ENCODE measurements at places on chromosomes 7 and 10.

GRCh38 chr10:55019439-55019838 is 218.4 kb upstream of the PCDH15 start:
- DNase-seq = no peak

DNA sequence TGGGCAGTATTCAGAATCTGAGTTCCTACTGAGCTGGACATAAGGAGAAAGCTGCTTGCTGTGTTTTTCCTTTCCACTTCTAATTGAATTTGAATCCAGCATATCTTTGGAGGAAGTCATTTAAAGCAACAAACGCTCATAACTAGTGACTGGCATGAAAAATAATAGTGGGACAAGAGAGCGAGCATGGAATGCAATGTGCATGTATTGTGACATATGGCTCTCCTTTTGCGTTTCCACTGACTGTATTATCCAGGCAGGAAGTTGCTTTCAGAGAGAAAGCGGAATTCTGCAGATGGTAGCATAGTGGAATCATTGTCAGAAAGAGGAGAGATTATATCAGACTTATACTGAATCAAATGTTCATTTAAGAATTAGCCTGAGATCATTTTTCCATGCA is 368.6 kb downstream of the REEP3 start:
- DNase-seq = no peak

DNA sequence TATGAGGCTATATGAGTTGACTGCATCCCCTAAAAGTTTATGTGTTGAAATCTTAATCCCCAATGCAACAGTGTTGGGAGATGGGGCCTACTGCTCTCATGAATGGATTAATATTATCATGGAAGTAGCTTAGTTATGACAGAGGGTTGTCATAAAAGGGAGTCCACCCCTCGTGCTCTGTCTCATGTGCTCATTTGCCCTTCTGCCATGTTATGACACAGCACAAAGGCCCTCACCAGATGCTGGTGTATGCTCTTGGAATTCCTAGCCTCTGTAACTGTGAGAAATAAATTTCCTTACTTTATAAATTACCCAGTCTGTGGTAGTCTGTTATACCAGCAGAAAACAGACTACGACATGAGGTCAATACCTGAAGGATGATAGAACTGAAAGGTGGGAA is 17.6 kb upstream of the PANK1 start:
- DNase-seq = no peak

GRCh38 chr10:218798-219197 is 83.5 kb downstream of the ZMYND11 start:
- no peak for DNase-seq

DNA sequence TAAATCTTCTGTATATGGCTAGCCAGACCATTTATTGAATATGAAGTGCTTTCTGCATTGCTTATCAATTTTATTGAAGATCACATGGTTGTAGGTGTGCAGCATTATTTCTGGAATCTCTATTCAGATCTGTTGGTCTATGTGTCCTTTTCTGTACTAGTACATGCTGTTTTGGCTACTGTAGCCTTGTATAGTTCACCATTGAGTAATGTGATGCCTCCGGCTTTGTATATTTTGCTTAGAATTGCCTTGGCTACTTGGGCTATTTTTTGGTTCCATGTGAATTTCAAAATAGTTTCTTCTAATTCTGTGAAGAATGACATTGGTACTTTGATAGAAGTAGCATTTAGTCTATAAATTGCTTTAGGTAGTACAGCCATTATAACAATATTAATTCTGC is 1187.2 kb downstream of the XPNPEP1 start:
- no peak for DNase-seq

DNA sequence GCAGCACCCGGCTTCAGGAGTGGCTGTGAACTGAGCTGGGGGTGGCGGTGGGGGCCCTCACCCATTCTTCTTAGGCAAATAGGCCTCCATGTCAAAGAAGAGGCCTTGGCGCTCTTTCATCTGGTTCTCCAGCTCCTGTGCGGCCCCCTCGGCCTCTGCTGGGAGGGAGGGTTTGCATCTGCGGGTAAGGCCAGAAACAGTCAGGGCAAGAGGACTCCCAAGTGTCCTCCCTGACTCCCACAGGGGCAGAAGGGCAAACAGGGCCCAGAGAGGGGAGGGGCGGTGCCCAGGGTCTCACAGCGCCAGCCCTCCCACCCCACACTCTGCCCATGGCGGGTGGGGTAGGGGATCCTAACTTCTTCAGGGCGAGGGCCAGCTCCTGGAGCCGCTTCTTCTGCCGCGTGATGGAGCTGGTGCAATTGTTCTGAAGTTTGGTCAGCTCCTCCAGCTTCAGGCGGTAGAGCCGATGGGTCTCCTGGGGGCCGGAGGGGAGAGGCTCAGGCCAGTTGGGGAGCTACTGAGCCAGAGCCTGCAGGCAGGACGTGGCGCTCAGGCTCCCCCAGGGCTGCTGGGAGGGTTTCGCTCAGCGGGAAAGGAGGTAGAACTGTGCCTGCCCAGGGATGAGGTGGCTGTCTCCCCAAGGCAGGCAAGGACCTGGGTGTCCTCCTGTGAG is 2.2 kb downstream of the TMEM120A start:
- no peak for DNase-seq

DNA sequence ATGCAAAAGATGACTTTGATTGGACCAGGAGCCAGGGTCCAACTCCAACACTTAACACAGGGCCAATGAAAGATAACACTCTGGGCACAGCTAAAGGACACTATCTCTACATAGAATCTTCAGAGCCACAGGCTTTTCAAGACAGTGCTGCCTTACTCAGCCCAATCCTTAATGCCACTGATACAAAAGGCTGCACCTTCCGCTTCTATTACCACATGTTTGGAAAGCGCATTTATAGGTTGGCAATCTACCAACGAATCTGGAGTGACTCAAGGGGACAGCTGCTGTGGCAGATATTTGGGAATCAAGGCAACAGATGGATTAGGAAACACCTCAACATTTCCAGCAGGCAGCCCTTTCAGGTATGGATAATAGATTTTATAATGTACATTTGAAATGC is 160.7 kb downstream of the MALRD1 start:
- no peak for DNase-seq

- DNase-seq = no peak
These were observed 64.1 kb downstream of the CAV1 start for GRCh38 chr7:116588641-116589594.

DNA sequence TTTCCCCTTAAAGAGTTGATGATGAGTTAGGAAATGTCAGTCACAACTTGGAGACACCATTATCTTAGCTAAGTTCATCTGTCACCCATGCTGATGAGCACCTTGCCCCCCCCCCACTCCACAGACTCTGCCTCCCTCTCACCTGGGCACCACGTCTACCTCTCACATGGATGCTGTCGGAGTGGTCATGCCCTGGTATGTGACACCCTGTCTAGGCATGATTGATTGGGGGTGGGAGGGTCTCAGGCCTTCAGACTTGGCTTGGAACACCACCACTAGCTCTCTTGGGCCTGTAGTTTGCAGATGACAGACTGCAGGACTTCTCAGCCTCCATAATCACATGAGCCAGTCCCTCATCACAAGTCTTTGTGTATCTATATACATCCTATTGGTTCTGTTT is 78.0 kb downstream of the WDR37 start:
- no peak for DNase-seq

DNA sequence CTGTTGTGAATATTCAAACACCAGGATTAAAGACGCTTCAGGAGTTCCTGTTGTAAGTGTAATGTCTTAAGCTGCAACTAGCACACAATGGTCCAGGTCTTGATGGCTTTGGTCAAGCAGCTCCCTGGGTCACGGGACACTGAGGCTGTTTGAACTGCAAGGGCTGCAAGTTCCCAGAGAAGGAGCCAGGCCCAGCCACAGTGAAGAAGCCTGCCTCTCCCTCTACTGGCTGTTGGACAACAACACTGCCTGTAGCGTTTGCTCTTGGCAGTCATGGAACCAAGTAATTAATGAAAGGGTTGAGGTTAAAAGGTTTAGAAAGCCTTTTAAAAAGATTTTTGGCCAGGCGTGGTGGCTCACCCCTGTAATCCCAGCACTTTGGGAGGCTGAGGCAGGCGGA is 31.9 kb upstream of the GUSB start:
- no peak for DNase-seq

GRCh38 chr7:114086914-114087652 is 168.3 kb upstream of the PPP1R3A start:
- no peak for DNase-seq

GRCh38 chr10:58782876-58783851 is 270.5 kb downstream of the BICC1 start:
- DNase-seq = peak; percentile 85

DNA sequence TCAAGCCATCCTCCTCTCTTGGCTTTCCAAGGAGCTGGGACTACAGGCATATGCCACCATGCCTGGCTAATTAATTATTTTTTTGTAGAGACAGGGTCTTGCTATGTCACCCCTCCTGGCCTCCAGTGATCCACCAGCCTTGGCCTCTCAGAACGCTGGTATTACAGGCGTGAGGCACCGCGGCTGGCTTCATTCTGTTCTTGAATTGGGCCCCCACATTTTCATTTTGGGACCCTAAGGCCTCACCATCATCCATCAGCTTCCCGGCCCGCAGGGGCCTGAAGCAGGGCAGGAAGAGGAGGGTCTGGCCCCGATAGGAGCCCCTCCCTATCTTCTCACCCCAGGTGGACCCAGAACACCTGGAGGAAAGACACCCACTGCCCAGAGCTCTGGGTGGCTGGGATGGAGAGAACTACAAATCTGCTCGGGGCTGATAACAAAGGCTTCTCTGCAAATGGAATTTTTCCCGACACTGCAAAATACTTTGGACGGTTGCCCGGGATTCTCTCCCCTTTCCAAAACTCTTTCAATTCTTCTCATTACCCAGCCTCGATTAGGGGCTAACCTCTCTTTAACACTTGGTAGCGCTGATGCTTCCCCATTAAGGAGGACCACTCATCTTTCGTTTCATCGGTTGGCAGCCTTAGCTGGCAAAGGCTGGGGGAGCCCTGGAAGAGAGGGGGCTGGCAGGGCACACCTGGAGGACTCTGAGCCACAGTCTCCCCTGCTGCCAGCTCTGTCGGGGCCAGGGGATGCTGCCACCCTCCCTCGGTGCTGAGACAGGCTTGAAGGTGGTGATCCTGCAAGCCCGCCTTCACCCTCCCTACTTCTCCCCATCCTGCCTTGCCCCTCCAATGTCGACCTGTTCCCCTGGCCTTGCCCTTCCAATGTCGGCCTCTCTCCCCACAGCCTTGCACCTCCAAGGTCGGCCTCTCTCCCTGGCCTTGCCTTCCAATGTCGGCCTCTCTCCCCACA is 81.0 kb upstream of the GNA12 start:
- no peak for DNase-seq

DNA sequence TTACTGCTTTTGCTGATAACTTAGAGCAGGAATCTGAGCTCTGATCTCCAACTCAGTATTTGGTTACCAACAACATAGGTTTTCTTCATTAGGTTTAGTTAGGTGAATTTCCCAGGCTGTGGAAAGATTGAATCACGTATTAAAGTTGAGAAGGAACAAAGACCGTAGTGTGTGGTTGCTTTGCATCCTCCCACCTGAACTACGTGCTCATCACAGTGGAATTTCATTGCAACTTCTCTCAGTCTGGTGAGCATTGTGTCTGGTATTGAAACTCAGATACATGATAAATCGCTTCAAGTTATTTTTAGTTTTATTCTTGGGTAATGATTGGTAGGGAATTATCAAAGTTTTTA is 139.4 kb upstream of the AKR1E2 start:
- no peak for DNase-seq

GRCh38 chr10:13734151-13734550 is 147.4 kb downstream of the PRPF18 start:
- no peak for DNase-seq

GRCh38 chr7:42014625-42015618 is 222.1 kb downstream of the GLI3 start:
- DNase-seq = no peak

DNA sequence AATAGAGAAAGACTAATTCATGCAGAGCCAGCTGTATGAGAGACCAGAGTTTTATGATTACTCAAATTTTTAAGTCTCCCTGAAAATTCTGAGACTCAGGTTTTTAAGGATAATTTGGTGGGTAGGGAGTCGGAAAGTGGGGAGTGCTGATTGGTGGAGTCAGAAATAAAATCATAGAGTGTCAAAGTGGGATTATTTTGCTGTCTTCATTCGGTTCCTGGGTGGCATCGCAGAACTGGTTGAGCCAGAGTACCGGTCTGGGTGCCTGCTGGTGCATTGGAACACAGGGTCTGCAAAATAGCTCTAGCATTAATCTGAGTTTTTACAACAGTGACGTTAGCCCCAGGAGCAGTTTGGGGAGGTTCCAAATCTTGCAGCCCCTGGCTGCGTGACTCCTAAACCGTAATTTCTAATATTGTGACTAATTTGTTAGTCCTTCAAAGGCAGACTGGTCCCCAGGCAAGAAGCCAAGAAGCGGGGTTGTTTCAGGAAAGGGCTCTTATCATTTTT is 32.4 kb downstream of the GPRIN2 start:
- peak; percentile 28 for DNase-seq

DNA sequence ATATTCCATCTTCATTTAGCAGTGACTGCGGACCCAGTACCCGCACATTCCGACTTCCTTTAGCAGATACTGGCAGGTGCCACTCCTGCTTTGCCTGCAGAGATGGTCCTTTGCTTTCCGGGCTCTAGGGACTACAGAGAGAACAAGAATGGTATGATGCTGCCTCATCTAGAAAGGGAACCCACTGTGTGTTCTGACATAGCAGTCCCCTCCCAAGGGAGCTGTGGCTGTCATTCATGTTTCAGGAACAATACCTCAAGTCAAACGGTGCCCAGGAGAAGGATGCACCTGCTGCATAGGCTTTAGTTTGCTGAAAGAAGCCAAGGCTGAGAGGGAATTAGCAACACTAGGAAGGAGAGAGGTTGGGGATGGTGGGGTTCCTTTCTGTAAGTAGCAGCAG is 15.9 kb upstream of the TMEM72 start:
- DNase-seq = no peak

DNA sequence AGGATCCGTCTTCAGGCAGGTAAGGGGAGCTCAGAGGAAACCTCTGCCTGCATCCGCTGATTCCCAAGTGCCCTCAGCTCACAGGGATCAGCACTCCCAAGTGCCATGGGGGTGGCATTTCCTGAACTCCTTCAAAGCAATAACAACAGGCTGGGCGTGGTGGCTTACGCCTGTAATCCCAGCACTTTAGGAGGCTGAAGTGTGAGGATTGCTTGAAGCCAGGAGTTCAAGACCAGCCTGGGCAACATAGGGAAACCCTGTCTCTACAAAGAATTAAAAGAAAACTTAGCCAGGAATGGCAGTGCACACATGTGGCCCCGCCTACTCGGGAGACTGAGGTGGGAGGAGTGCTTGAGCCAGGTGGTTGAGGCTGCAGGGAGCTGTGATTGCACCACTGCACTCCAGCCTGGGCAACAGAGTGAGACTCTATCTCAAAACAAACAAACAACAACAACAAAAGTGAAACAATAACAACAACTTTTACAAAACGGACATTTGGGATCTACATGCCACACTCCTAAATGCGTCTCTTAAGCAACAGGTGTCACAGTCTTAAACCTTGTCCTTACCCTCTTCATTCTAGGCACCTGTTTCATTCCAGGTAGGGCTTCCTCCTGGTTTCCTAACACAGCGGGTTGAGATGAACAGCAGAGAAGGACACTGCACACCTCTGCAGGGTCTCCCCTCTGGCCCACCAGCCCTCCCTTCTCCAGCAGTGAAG is 73.8 kb downstream of the PAXIP1 start:
- DNase-seq = no peak
